Esophagus muscularis mucosa (tissue), 4 donors: ENCODE measurements at places on chromosomes 4 and X.

DNA sequence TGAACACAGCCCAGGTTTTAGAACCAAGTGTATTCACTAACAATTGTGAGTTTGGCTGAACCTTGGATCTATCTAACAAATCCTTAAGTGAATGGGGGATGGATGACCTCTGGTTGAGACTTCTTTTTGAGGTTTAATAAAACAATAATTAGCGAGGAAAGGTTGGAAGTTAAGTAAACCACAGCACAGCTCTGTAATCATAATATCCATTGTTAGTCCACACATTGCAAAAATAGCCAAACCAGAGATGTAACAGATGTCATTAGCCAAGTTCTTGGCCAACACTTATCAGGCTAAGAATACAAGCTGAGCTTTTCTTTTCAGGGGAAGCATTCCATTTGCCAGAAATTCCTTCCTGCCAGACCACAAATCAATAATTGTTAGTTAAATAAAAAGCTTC is 59.1 kb downstream of the FREM3 start:
- no peak for DNase-seq

DNA sequence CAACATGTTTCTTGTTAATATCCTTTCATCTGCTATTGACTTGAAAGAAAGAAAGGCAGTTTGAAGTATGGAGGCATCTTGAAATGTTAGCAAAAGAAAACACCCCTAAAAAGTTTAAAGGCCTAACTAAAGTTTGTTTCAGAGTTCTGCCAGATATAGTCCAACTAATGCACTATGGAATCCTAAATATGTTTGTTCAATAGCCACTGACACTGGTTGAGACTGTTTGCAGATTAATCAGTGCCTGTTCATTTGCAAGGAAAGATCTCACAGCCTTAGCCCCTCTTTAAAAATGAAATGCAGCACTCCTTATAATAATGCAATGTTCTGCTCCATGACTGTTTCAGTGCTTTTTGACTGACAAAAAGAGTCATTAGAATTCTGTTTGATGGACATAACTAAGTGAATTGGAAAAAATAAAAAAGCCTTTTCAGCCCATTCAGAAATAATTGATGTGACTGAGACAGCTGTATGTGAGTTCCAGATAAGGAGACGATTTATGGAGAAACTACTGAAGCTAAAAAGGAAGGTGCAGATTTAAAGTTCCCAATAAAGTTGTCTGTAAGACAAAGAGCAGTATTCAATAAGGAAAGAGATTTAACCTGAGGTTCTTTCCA is 192.0 kb downstream of the PCDH7 start:
- DNase-seq = no peak

DNA sequence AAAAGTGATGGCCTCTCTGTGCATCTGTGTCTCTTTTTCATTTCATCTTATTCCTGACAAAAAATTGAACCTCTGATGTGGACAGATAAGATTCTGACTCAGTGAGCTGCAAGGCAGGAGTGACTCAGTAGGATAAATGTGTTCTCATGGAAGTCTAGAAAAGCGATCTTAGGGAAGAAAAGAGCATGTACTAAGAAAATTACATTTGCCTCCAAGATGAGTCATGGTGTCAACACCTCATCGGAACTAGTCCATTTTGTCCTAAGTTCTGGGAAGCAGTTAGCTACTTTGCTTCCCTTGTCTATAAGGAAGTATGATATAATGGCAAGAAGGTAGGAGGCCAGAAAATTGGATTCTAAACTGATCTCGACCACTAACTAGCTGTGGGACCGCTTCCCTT is 83.5 kb upstream of the AFF2 start:
- no peak for DNase-seq

DNA sequence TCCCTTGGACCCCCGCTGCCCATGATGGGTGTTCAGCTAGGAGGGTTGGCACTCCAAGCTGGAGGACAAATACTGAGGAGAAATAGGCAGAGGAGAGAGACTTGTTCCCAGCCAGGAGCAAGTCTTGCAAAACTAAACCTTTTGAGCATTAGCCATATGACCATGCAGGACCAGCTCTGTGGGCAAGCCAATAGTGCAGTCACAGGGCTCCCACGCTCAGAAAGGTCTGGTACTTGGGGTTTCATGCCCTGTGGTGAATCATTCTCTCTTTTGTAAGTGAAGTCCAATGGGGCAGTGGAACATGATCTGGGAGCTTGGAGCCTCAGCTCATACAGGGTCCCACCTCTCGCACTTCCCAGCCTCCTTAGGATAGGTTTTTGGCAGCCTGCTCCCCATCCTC is 300.9 kb downstream of the BCOR start:
- DNase-seq = no peak

- DNase-seq = no peak
Observed at GRCh38 chr4:57220172-57220571, 110.0 kb upstream of the IGFBP7 start.

GRCh38 chr4:81781799-81782198 is 310.1 kb upstream of the RASGEF1B start:
- DNase-seq = no peak

GRCh38 chrX:5644776-5645175 is 583.9 kb downstream of the NLGN4X start:
- no peak for DNase-seq

DNA sequence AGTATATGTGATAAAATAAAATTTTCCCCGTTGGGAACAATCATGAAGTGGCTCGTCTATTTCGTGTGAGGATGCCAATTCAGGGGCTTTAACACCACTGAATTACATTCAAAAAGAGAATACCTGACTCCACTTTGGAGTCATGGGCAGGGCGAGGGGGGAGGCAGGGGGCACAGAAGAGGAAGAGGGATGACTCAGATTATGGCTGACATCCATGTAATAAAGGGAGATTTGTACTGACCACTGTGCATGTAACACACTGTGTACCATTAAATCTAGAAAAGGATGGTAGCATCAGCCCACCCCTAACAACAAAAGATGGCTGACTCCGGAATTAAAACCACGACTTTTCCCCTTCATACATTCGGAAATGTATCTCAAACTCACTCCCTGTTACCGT is 1.3 kb downstream of the SLC9A7 start:
- DNase-seq = no peak

DNA sequence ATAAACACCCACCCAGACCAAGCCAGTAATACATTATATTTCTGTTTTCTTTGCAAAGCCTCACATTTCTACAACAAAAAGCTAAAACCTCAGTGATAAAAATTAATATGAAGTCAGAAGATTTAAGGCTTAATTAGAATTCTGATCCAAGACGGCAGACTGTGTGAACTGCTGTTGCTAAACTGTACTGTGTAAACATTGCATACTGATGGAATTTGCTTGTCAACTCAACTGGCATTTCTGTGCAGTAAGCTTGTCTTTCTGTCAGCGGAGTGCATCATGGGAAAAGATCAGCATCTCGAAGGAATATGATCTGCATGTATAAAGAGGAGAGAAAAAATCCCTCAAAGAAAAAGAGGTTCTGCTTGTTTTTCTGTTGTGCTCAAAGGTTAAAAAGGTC is 69.4 kb upstream of the SPANXB1 start:
- DNase-seq = no peak

DNA sequence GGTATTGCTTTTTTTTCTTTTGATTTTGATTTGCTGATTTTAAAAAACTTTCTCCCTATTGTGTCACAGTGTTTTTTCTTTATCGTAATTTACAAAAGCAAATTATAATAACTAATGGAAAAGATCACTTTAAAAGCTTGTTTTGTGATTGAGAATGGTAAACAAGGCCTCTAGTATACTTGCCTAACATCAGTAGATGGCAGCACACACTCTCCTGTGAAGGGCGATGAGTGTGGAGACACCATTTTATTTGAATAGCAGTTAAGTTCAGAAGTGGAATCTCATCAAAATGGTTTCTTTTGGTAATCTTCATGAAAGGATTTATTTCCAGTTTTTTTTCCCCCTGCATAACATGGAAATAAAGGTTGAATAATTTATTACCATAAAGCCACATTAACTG is 72.3 kb downstream of the PAK3 start:
- no peak for DNase-seq

DNA sequence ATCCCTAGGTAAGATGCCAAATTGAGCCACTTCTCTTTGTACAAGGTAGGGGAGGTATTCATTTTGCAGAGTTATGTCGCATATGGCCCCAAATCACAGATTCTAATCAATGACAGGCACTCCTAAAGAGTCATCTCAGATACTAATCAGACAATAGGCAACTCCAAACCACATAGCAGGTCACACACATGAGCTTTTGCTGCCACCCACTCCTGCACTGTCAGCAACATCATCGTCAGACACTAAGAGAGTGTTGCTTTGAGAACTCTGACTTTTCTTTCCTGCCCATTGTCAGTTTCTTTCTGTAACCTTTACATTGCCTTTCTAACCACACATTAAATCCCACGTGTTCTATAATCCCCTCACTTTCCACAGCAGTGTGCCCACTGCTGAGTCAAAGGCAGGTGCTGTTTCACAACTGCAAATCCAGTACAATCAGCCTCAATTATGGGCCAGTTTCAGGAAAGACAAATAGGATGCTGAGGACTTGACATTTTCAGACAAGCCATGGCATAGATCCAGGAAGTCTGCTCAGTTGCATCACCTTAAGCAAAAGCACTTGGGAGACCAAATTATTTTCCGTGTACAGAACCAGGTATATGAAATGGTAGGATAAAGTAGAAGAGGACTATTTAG is 23.5 kb downstream of the TMEM31 start:
- no peak for DNase-seq

GRCh38 chrX:50536955-50537354 is 66.3 kb upstream of the DGKK start:
- DNase-seq = no peak

GRCh38 chrX:19440713-19441112 is 74.6 kb downstream of the MAP3K15 start:
- no peak for DNase-seq

- DNase-seq = no peak
Observed at GRCh38 chrX:78075787-78076389, 28.2 kb upstream of the PGK1 start.

GRCh38 chrX:123738378-123738940 is 5.6 kb upstream of the THOC2 start:
- no peak for DNase-seq

DNA sequence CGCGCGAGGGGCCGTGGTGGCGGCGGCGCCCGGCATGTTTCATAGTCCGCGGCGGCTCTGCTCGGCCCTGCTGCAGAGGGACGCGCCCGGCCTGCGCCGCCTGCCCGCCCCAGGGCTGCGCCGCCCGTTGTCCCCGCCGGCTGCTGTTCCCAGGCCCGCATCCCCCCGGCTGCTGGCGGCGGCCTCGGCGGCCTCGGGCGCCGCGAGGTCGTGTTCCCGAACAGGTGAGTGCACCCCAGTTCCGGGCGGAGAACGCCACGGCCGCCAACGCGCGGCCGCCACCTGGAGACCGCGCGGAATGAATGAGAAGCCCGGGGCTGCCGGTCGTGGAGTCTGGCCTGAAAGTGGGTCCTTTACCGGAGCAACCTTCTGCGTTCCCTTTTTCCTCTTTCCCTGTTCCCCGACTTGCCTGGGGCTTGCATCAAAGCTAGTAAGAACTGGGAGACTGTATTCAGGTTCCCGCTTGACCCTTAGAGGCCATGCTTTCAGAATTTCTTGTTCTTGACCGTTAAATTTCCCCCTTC is 429 bp downstream of the NOCT start:
- DNase-seq = no peak

GRCh38 chr4:109559625-109559982 is 442 bp upstream of the MCUB start:
- no peak for DNase-seq

- no peak for DNase-seq
Observed at GRCh38 chrX:150649096-150649870, 43.9 kb upstream of the MTMR1 start.

DNA sequence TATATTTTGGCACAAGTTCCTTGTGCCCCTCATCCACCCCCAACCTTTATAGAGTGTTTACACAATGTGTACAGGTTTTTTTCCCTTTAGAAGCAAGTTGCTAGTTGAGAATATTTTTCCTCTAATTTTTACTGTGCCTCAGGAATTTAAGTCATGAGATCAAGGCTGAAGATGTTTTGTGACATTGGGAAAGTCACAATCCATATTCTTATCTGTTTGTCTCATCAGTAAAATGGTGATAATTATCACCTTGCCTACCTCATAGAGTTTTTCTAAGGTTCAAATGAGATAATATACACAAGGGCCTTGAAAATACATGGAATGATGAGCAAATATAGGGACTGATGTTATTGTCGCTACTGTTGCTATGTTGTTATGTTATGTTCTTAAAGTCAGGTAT is 109.6 kb upstream of the DIAPH2 start:
- no peak for DNase-seq

DNA sequence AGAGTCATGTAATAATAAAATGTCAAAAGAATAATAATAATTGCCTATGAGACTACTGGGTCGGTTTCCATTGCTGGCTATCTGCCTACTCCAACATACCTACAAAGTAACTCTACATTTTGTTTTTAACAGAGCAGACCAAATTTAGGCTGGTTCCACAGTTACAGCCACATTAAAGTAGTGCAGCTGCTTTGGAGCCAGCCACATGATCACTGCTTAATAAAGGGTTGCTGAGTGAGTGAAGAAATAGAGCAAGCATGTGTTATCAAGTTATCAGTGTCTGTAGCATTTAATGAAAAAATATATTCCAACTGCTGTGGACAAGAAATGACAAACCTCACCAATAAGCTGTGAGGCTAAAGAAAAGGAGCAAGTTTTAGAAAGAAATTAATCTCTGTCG is 782.3 kb downstream of the PCDH18 start:
- DNase-seq = no peak

DNA sequence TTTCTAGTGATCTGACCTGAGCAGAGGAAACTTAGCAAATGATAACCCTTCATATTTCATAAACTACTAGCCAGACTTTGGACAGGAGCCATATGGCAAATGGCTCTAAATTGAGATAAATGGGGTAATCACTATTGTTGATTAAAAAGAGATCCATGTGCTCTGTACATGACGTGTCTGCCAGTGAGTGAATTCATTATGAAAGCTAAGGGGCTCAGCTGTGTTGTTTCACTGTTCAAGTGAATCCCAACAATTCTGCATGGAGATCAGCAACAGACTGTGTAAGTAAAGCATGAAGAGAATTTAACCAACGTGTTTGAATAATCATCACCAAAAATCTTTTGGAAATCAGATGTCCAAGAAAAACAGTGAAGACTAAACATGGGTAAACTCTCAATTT is 9.5 kb upstream of the QRFPR start:
- DNase-seq = no peak

DNA sequence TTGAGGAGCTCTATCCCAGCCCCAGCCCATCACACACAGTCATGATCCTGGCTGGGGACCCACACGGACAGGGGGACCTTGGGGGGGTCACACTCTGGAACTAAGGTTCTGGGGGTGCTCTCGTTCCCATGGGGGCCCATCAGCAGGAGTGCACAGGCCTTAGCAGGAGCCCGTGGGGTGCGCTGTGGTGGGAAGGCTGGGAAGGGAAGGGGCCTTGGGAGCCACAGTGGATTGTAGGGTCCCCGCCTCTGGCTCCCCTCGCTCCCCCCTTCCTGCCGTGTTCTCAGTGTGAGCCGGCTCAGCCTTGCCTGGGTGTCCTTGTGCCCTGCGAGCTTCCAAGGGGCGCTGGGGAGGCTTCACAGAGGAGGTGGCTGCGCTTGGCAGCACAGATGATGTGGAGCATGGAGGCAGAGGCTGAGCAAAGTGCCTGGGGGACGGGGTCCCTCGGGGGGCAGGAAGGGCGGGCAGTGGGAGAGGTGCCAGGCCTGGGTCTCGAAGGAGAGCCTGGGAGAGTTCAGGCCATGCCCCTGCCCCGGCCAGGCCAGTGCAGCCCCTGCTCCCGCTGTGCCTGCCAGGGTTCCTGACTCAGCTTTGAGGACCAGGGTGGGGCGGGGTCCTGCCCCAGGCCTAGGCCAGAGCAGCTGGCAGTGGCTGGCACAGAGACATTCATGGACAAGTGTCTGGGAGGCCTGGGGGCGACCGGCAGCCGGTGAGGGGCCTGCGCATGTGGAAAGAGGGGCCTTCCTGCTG is 5.5 kb upstream of the HGFAC start:
- no peak for DNase-seq

- no peak for DNase-seq
Observed at GRCh38 chrX:32842053-32842452, 369.3 kb downstream of the DMD start.
